ENCODE measurements at places on chromosomes 2 and 18.
A peak's percentile ranks its signal among the peaks of the same experiment; 100 is the strongest.

- DNase-seq = no peak
Observed at GRCh38 chr2:11072550-11072949, 82.7 kb upstream of the SLC66A3 start.

GRCh38 chr18:46877329-46877987 is 39.8 kb downstream of the PIAS2 start:
- no peak for DNase-seq

DNA sequence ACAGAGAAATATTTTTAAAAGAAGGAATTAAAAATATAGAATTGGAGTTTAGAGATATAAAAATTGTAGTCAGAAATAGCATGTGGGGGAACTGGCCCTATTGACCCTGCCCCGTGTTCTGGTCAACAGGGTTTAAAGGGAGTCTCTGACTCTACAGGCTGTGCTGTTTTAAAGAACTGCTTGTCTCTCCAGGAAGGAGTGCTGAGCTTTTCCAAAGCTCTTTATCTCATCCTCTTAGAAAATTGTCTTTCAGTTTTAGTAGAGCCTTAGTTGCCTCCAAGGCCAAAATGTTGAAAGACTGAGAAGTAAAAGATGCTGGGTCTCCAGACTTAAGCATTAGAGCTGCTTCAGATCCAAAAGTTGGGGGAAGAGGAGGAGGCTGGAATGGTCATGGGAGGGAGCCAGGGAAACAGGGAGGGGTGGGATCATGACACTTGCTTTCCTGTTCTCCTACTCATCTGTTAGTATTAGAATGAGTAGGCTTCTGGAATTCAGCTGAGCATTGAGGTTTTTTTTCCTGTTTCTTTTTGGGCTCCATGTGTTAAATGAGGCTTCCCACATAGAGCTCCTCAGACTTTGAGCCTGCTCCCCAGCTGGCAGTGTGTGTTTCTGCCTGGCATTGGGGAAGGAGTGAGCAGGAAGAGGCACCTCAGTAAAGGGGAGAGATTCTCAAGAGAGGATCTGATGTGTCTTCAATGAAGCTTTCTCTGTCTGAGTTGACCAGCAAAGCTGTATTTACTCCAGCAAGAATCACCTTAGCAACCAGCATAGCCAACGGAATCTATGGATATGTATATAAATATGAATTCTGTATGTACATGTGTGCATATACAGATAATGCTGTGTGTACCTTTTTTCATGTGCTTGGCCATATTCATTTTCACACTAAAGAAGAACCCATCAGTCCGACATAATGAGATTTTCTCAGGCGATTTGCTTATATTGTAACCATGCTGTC is 186.8 kb upstream of the FBXO11 start:
- DNase-seq = no peak

- DNase-seq = no peak
Observed at GRCh38 chr2:223383315-223383714, 218.8 kb downstream of the SCG2 start.

GRCh38 chr18:35964319-35964718 is 8.2 kb upstream of the RMP24 start:
- no peak for DNase-seq

- DNase-seq = no peak
Observed at GRCh38 chr2:33577668-33578067, 21.4 kb downstream of the FAM98A start.

- DNase-seq = no peak
Observed at GRCh38 chr2:137706786-137707613, 257.3 kb upstream of the HNMT start.

GRCh38 chr2:55482186-55482884 is 37.2 kb upstream of the CFAP36 start:
- peak; percentile 36 for DNase-seq

DNA sequence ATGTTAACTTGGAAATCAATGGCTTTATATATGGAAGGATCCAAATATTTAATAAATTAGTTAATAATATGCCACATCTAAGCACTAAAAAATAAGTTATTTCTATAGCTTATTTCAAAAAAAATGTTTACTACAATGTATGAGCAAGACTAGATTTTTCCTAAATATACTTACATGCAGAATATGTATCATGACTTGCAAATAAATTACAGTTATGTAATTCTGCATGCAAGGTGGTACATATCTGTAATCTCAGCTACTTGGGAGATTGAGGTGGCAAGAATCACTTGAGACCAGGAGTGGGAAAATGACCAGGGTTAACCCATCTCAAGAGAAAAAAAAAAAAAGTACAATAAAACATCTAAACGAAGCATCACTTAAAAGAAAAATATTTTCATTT is 11.6 kb downstream of the PUM2 start:
- DNase-seq = no peak

- no peak for DNase-seq
Observed at GRCh38 chr2:234950730-234951663, 820 bp upstream of the SH3BP4 start.

GRCh38 chr2:11752906-11753305 is 6.5 kb downstream of the LPIN1 start:
- no peak for DNase-seq

DNA sequence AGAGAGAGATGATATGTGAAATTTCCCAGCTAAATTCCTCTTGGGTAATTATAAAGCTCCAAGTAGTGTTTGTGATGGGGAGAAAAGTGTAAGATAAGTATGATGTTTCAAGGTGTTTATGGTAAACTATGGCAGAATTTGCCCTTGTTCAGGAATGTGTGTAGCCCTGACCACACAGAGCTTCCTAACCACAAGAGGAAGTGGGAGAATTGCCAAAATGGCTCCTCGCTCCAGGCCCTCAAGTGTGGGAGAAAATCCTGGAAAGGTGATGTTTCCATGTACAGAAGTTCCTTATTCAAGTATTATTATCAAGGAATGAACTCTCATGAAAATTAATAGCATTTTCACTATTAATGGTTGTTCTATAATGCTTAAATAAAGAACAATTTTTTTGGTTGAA is 878.3 kb downstream of the TDRD15 start:
- no peak for DNase-seq

GRCh38 chr18:12373771-12374116 is 3.3 kb downstream of the AFG3L2 start:
- DNase-seq = no peak

- no peak for DNase-seq
Observed at GRCh38 chr18:8946066-8946838, 156.2 kb upstream of the NDUFV2 start.
